CD4-positive, alpha-beta T cell treated with Interferon alpha-2 for 1 hour (primary cell): ENCODE measurements at places on chromosomes 1 and 21.

- DNase-seq: no peak
These were observed 1.5 kb upstream of the SCP2 start for GRCh38 chr1:52925571-52926005.

DNA sequence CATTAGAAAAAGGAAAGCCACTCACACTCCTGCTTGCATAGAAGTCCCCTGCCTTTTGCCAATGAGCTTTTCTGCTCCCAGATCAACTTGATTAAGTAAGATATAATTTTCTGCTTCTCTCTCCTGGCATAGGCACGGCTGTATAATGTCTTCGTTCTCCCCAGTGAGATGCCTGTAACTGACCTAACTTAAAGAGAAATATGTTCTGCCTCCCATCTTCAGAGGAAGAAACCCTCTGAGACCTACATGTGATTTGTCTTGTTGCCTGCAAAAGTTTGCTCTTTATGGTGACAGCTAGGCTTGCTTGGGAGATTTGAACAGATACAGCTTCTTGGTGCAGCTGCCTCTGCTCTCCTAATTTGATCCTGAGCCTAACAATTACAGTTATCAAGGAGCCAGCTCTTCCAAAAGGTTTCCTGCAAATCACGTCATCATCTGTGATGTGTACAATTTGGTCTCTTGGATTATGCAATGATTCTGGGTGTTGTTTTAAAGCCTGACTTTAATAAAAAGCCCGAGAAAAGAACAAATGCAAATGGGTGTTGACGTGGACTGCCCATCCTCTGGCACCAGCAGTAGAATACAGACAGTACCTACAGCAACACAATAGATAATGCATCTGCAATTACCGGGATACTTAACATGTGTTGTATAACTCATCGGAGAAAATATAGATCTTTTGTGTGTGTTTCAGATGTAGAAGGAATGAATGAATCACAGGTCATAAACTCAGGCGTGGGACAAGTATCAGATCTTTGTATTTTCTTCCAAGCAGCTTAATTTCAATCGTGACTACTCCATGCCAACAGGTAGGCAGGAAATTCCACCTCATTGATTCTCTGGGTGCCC, 76.2 kb upstream of the KAZN start:
- DNase-seq: no peak

GRCh38 chr21:45837936-45838335, 143.6 kb upstream of the COL6A1 start:
- DNase-seq: no peak

DNA sequence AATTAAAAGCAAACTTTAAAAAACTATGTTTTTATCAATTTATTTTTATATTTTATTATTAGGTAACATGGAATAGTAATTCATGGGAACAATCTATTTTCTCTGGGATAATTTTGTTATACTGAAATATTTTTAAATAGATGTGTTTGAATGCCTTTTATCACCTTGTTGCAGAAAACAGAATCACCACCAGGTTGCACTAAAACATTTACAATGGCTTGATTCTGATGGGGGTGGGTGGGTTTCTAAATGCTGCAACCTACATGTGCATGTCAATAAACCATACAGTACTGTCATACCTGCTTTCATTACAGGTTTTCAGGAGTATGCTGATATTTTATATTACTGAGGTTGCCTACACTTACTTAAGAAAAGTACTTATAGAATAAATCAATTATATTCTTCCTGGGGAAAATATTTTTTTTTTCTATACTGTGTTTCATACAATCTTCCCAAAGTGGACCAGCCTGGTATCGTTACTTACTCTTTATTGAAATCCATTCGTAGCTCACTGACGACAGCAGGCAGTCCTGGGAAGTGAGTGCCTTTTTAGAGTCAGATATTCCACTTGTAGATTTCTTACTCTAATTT, 132.8 kb downstream of the PTPRC start:
- peak; percentile 37 for DNase-seq

DNA sequence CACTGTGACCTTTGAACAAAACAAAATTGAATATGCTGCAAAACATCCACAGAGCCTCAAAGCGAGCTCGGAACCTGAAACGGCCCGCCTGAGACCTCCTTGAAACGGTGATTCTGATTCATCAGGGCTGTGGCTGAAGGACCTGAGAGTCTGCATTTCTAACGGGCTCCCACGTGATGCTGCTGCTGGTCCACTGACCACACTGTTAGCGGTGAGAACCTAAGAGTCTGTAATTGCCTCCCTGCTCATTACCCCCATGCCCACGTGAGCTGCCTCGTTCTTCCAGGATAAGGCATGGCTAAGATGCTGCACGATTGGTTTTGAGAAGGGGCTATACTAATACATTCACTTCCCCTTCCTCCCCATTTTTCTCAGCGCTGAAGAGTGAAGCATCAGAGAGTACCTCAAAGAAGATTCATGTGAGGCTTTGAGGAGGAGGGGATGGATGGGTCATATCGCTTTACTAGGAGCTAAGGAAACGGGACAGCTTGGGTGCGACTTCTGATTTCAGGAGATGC, 9.7 kb downstream of the TLR5 start:
- no peak for DNase-seq

DNA sequence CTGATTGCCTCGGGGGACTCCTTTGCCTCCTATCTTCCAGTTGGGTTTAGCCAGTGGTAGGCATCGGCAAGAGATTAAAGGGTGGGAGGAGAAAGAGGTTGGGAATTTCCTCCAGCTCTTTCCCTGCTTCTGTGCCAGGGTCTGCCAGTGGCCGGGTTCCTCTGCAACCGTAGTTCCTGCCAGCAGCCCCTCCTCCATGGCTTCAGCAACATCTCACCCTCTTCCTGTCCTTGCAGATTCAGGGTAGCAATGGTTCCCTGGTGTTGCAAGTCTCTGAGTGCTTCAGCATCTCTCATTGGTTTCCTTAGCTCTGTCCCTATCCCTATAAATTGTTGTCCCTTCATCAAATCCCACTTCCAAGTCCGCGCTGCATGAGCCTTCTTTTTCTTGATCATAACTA, 223.1 kb upstream of the JUN start:
- DNase-seq: no peak

DNA sequence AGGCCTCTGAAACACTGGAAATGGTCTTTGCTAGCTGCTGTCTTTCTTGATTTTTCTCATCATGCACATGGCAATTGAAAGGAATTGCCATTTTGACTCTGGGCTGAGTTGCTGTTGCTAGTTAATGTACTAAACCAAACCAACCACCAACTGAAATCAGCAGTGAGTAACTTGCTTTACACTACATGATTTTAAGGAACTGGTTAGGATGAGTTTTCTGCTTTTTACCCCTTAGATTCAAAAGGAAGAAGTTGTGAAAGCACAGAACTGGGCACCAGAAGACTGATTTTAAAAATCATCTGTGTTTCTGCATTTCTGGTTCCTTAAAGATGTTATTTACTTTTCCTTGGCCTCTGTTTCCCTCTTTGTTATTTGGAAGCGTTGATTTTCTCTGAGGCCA, 361.9 kb downstream of the HLX start:
- DNase-seq: no peak

GRCh38 chr21:41054018-41054578, 113.9 kb upstream of the BACE2 start:
- no peak for DNase-seq

GRCh38 chr1:235130766-235131270, 2.2 kb upstream of the TOMM20 start:
- DNase-seq: no peak

- no peak for DNase-seq
These were observed 44.2 kb downstream of the ADAMTS1 start for GRCh38 chr21:26800970-26801431.

- DNase-seq: no peak
These were observed 61.3 kb downstream of the GLUL start for GRCh38 chr1:182330303-182330702.

DNA sequence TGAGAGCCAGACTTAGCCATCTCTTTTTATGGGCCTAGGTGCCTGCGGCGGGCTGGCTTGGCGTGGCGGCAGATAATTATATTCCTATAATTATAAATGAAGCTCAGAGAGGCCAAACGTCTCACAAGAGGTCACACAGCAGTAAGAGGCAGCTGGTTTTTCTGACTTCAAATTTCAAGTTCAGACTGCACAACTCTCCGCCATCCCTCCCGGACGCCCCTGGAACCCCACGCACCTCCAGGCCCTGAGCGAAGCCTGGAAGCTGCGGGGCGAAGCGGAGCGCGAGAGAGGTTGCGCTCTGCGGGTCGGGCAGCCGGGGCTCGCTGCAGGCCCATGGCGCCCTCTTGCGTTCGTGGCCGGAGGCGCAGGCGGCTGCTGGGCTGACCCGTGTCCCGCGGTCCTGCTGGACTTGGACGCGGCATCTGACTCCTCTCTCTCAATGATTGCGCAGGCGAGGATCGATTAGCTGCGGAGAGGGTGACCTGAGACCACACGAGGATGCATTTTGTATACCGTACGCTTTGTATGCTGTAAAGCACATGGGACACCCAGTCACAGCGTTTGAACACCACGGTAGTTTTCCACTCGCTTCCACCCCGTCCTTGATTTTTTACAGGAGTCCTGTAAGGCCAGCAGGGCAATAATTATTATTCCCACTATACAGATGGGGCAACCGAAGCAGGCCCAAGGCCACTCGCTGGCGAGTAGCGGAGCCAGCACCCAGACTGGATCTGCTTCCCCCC, 272.7 kb downstream of the FOXD2 start:
- DNase-seq: peak; percentile 65

GRCh38 chr1:66606362-66607065, 72.6 kb downstream of the SGIP1 start:
- DNase-seq: no peak

DNA sequence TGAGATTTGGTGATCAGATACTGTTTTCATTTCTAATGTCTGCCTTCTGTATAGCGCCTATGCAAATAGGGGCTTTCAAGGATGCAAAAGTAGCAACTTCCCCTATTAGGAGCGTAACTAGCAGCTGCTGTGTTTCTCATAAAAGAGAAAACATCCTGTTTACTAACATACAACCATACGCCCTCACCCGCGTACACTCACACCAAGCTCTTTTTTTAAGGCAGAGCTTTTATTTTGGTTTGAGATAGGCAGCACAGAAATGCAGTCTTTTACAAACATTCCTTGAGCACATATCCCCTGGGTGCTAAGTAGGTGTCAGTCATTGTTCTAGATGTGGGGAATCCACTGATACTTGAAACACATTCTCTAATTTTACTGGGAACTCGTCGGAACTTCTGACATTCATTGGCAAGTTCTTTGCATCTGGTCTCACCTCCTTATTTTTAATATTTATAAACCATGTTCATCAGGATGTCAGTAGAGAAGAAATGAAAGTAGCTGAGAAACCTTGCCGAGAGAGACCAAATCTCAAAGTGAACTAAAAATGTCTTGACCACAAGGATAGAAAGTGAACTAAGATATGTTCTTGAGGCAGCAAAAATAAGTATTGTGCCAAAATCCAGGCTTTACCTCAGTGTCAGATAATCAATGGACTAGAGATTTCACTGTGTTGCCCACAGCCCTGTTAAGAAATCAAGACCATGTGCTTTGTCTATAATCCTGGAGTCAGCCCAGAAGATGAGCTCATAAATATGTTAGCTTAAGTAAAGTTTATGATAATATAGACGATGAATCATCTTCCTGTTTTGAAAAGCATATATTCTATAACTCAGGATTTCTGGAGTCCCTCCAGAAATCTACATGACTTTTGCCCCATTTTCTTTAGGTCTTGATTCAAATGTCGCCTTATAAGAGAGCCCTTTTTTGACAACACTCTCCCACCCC, 350.9 kb downstream of the ST6GALNAC3 start:
- no peak for DNase-seq

- no peak for DNase-seq
These were observed 78.3 kb downstream of the NIBAN1 start for GRCh38 chr1:184896000-184896399.

DNA sequence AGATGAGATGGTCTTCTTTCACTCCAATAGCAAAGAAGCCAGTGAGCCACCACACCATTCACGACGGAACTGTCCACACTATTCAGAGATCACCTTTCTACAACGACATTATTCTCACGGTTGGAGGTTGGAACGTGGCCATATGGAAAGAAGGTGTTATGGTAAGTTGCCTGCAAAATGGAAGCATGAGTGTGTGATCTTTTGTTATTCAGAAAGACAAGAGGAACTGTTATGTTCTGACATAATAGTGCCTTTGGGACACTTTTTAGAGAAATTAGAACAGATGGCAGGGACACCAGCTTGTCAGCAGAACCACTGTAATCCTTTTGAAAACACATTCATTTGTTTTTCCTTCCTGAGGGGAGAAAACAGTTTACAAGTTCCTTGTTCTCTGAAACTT, 75.8 kb upstream of the MCOLN3 start:
- no peak for DNase-seq

GRCh38 chr1:8073112-8073855, 47.2 kb upstream of the ERRFI1 start:
- no peak for DNase-seq

DNA sequence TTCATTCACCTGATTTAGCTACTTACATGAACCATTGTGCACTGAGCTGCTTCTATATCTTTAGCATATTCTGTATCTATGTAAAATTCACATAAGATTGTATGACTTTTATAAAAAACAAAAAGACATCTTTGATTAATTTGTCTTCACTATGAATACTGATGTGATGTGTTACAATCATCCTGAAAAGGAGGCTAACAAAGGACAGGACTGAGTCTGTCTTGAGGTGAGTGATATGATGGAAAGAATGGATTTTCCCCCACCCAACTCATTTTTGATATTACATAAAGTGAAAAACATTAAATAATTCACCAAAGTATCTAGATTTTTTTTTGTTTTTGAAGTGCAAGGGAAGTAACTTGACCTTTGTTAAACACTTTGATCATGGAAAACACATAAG, 9.8 kb downstream of the PTPRC start:
- DNase-seq: no peak

GRCh38 chr1:182586380-182586779, 2.7 kb downstream of the RNASEL start:
- no peak for DNase-seq

- DNase-seq: no peak
These were observed 148.6 kb downstream of the HUNK start for GRCh38 chr21:32021319-32021994.

GRCh38 chr1:181396171-181396670, 87.1 kb upstream of the CACNA1E start:
- peak; percentile 63 for DNase-seq

GRCh38 chr1:173478094-173478674, 1.0 kb downstream of the PRDX6 start:
- DNase-seq: no peak

DNA sequence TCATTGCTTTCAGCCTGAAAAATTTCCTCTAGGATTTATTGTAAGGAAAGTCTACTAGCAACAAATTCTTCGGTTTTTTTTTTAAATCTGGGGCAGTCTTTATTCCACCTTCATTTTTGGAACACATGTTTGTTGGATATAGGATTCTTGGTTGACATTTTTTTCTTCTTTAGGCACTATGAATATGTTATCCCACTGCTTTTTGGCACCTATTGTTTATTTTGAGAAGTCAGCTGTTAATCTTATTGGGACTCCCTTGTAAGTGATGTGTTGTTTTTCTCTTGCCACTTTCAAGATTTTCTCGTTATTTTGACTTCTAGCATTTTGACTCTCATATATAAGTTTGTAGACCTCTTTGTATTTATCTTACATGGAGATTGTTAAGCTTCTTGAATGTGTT, 99.3 kb downstream of the NPHS2 start:
- DNase-seq: no peak

DNA sequence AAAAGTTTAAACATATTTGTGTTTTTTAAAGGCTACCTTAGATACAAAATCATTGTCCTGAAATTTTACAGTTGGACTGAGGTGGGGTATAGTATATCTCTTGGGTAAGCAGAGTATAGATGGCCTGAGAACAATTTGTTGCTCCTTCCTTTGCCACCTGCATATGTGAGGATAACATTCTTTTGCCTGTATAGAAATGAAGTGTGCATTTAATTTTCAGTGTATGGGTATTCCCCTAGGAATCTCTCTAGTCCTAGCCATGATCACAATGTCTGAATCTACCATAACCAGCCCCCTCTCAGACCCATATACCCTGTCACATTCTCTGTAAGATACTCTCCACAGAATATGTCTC, 1.9 kb upstream of the FCGR2A start:
- no peak for DNase-seq
